Uterus (tissue), 4 donors: ENCODE measurements at places on chromosomes 6 and 20. TPM values are rescaled to one million over a fixed set of nuclear protein-coding genes. Genes with fewer than 3 reads are reported as not detected.

Gene COL9A1
- total RNA-seq, result not detected

DNA sequence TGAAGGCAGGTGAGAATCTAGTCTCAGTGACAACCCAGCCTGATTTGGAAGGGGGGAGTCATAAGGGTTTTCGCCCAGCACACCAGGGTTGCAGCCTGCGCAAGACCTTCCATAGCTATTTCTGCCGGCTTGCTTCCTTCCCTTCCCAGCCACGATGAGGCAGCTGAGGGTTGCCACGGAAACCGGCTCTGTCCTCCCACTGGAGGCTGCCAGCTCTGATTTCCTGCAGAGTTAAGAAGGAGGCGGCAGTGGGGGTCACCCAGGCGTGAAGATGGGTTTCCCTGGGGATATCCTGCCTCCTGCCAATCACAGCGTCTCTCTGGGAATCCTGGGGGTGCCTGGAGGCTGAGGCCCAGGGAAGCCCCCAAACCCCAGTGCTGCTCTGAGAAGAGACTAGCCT is 23.1 kb upstream of the KCNB1 start:
- H3K4me1 ChIP-seq, result peaks cover 12% of the 10 kb centered on the region
- no peak overlapping the region for H3K4me3 ChIP-seq
- H3K27ac ChIP-seq, result no peak overlapping the region
- H3K36me3 ChIP-seq, result no peaks in the 10 kb centered on the region
- H3K27me3 ChIP-seq, result no peaks in the 10 kb centered on the region
- DNase-seq, result peak; percentile 63

Gene FAM184A
- total RNA-seq, result 9.5 TPM

DNA sequence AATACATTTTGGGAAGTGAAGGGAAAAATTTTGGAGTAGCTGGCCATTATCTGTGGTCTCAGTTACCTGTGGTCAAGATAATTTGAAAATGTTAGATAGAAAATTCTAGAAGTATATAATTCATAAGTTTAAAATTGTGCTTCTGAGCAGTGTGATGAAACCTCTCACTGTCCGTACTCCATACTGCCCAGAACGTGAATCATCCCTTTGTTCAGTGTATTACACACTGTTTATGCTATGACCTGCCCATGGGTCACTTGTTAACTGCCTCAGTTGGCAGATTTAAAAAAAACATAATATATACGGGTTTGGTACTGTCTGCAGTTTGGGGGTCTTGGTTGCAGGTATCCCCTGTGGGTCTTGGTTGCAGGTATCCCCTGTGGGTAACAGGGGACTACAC is 4.1 kb upstream of the CALHM5 start:
- no peaks in the 10 kb centered on the region for H3K27me3 ChIP-seq
- no peak for DNase-seq
- H3K4me3 ChIP-seq, result no peak overlapping the region
- H3K36me3 ChIP-seq, result no peaks in the 10 kb centered on the region
- no peaks in the 10 kb centered on the region for H3K4me1 ChIP-seq
- H3K27ac ChIP-seq, result no peak overlapping the region

GRCh38 chr6:129501740-129502660 is 208.0 kb downstream of the ARHGAP18 start:
- H3K4me1 ChIP-seq, result no peaks in the 10 kb centered on the region
- no peak overlapping the region for H3K4me3 ChIP-seq

Gene CNKSR3
- 29.6 TPM for total RNA-seq

- H3K27me3 ChIP-seq, result no peaks in the 10 kb centered on the region
- no peaks in the 10 kb centered on the region for H3K36me3 ChIP-seq
- no peak for DNase-seq
- H3K4me3 ChIP-seq, result no peak overlapping the region
These were observed 142.0 kb downstream of the CEP57L1 start for GRCh38 chr6:109237077-109237985.
